ENCODE measurements at places on chromosomes 5 and 9. TPM values are rescaled to one million over a fixed set of nuclear protein-coding genes. Genes with fewer than 3 reads are reported as not detected.
A peak's percentile ranks its signal among the peaks of the same experiment; 100 is the strongest.

DNA sequence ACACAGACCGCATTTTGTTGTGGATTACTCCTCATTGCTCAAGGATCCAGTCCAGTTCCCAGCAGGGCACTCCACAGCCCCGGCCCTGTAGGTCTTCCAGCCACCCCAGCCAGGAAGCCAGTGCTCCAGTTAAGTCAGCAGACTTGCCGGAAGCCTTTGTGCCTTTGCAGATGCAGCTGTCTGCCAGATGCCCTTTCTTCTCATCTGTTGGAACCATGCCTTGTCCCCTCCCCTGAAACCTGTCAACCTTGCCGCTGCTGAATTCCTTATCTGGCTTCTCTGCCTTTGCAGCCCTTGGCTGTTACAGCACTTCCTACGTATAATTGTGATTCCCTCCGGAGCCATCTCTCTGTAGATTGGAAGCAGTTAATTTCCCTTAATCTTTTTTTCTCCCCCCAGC lies 28.4 kb downstream of the PSAT1 start:
- no peak for DNase-seq

DMRT3 gene
- total RNA-seq, result not detected

- DNase-seq, result no peak
Measured at GRCh38 chr5:170534177-170534576, 30.4 kb downstream of the KCNIP1 start.

DNA sequence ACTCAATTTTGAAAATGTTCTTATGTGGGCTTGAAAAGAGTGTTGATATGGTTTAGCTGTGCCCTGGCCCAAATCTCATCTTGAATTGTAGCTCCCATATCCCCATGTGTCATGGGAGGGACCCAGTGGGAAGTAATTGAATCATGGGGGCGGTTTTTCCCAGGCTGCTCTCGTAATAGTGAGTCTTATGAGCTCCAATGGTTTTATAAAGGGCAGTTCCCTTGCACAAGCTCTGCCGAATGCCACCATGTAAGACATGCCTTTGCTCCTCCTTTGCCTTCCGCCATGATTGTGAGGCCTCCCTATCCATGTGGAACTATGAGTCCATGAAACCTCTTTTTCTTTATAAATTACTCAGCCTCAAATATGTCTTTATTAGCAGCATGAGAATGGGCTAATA lies 71.0 kb downstream of the USP20 start:
- DNase-seq, result no peak

DNA sequence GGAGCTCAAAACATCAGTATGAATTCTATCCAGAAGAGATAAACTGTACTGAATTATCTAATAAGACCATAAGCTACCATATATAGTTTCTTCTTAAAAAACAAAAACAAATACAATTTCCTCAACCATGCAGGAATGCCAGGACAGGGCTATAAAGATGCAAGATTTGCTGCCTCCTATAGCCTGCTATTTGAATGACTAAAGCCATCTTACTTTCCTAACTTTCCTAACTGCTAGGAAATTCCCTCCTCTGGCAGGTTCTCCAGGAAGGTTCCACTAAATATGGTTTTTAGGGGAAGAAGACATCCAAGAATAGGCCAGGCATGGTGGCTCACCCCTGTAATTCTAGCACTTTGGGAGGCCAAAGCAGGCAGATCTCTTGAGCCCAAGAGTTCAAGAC lies 15.1 kb downstream of the KIF27 start:
- DNase-seq, result no peak

DNA sequence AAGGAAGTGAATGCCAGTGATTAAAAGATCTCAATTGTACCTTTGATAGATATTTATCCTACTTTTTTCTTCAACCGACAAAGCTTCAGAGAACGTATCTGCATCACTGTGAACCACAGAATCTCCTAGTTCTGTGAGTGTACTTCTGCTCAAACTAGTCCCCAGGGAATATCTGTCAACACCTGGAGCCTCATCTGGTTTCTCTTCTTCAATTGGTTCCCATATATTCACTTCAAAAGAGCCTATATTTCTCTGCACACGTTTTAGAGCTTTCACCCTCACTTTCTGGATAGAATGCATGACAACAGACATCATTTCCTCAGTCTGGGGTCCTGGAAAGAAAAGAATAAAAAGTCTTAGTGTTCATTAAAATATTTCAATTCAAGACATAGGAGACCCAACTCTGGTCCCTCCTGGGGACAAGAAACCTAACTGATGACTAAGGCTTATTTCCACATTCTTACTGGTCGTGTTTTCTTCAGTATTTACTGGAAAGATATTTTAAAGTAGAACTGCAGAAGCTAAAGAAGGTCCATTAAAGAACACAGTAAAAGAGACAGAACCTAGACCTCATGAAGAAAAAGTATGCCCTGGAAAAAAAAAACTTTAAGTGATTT lies 64.3 kb downstream of the CPLANE1 start:
- DNase-seq, result no peak

SOHLH1 gene
- not detected for total RNA-seq

BNC2 gene
- 0.14 TPM for total RNA-seq

DNA sequence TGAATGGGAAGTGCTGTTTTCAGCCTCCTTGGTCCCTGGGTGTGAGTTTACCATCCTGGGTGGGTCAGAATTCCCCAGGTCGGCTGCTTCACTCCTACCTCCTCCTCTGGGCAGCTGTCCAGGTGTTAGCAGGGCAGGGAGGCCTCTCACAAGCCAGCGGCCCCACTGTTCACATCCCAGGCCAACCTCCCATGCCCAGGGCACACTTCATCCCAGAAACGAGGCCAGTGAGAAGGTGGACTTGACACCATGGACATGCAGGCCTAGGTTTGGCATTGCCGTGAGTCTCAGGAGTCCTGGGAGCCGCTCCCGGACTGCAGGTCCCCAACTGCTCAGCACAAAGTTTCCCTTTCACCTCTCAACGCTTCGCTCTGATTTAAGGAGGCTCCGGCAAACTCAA lies 229.6 kb upstream of the IRX2 start:
- no peak for DNase-seq

DNA sequence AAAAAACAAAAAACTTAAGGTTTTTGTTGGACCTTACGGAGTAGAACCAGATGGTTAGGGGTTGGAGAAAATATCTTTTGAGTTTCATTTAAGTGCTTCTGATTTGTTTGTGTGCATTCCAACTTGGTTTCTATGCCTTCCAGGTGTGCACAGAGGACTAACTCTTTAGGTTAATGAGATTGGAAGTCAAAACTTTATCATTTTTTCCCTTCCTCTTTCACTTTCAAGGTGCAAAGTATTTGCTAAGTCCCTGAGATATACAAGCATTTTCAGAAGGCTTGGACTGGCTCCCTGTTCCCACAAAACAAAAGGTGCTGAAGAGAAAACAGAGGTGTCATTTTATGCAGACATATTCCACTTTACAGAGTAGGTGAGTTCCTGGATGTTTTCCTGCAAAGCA lies 30.3 kb upstream of the CER1 start:
- no peak for DNase-seq

- no peak for DNase-seq
Measured at GRCh38 chr5:160235731-160236130, 6.4 kb downstream of the FABP6 start.

- no peak for DNase-seq
Measured at GRCh38 chr9:78921341-78921740, 624.4 kb downstream of the PSAT1 start.

DNA sequence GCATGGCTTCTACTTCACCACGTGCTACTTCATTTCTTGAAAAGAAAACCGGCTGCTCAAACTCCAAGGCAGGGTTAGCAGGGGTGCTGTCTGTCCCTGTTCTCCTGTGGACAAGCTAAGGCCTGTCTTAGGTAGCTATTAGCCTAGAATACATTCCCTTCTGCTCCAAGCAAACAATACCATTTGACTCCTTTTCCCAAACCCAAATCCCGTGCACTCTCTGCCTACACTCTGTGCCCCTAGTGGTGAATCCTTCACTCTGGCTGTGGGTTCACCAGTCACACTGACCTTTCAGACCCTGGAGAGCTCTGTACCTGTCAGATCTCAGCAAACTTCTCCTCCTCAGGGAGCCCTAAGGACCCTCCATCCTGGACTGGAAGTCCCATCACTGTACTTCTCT lies 211.6 kb downstream of the SLIT3 start:
- DNase-seq, result no peak

DNA sequence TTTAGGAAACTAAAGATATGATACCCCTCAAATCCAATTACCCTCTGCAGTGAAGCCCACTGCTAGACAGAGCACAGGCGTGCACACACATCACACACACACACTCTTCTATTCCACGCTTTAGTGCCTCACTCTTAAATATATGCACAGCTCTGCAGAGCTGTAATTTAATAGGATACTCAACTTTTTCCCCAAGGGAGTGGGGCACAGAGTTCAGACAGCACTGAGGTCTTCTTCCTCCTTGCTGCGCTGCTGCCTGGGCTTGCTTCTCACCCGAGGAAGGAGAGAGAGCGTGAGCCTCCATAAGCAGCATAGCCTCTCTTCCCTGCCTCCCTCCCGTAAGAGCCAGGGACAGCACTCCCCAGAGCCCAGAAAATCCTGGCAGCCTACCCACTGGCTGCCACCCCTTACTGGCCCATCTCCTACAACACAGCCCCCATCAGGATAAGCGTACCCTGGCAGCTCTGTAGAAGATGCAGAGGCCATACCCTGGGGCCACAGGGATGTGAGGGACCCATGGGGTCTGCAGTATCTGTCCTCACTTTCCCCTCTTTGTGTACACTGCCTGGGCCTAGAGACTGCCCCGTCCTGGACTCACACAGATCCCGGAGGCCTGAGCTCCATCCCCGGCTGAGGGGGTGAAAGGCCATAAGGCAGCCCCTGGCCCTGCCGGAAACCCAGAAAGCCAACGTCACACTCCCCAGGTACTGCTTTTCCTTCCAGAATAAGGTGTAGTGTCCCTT lies 102.1 kb downstream of the C5orf15 start:
- no peak for DNase-seq

DNA sequence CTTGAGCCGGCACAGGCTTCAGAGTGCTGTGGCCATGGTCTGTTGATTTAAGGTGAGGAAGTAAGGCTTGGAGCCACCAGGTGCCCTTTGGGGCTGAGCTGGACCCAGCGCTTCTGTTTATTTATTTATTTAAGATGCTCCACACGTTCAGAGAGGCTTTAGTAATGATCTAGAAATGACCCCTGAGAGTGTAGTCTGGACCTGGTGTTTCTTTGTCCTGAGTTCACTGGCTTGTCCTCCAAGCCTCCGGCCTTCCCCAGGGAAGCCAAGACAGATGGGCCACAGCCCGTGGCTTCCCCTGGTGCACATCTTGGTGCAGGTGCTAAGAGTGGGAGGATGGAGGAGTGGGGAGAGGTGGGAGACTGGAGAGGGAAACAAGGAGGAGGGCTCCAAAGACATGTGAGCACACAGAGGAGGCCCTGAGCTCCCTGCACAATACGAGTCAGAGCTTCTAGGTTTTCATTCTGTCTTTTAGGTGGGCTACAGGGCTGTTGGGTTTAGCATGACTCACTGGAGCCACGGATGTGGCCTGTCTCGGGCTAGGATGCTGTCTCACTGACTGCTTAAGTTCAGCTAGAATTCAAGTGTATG lies 56.9 kb downstream of the AHRR start:
- peak; percentile 41 for DNase-seq
